ENCODE measurements at places on chromosomes 6 and 20.

DNA sequence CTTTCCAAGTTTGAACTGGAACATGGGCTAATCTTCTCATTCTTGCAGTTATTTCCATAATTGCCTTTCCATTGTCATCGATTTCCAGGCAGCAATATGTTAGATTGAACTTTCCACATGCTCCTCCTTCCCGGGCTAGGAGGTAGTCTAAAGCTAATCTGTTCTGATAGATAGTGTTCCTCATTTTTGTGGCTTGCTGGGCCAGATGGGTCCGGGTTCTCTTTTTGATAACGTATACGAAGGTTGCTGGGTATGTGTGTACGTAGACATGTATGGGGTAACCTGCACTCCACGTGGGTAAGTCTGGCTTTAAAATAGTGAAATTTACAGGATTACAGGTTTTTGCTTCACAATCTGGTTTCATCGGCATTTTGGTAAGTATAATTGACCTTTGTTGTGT lies 14.0 kb upstream of the GMPR start:
- DNase-seq, result no peak

DNA sequence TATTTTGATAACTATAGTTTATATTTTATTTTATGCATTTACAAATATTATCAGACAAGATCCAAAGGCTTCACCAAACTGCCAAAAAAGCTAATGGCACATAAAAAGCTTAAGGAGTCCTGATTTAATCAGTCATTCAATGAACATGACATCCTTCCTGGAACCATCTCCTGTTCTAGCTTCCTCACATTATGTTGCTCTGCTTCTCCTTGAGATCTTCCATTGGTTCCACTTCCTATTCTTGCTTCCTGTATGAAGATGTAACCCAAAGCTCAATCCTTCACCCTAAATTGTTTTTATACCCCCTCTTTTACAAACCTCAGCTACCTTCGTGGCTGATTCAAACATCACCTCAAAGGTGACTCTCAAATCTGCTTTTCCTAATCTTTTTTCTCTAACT lies 4.5 kb upstream of the BRD2 start:
- no peak for DNase-seq

GRCh38 chr20:40606660-40607059 lies 82.4 kb downstream of the MAFB start:
- no peak for DNase-seq

GRCh38 chr6:34512738-34513115 lies 43.4 kb downstream of the SPDEF start:
- DNase-seq, result no peak

DNA sequence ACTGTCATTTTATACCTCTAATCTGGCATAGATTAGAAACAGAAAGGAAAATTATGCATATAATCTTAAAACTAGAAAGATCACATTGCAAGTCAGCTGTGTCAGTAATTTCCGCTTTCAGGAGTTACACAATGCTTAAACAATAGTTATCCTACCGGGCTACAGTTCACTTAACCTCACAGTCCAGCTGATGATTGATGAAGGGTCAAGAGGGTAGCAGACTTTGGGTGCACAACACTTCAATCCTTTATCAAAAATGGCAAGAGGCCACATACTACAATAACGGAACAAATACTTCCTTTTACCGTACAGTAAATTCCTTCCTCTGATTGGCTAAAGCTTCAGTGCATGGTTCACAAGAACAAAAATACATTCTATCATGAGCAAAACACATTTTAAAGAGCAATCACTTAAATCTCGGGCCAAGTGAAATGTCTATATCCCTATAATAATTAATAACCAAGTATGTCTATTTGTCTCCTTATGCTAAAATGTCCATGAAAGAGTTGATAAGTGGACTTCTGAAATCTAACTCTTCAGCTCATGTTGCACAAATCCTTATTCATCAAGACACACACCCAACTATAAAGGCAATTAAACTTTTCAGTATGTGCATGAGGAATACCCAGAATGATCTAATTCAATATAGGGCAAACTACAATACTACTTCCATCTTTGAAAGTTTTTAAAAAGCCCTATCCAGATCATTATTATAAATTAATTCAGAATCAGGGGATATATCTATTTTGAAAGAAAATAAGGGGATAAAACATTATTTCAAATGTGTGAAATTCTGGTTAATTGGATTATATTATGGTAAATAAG lies 76.8 kb downstream of the HIVEP2 start:
- DNase-seq, result no peak

GRCh38 chr6:69696273-69696672 lies 100.5 kb downstream of the LMBRD1 start:
- no peak for DNase-seq

- no peak for DNase-seq
These were observed 144.5 kb upstream of the RALGAPA2 start for GRCh38 chr20:20856956-20857355.

- DNase-seq, result no peak
These were observed 164.3 kb downstream of the VEGFA start for GRCh38 chr6:43934183-43934802.

DNA sequence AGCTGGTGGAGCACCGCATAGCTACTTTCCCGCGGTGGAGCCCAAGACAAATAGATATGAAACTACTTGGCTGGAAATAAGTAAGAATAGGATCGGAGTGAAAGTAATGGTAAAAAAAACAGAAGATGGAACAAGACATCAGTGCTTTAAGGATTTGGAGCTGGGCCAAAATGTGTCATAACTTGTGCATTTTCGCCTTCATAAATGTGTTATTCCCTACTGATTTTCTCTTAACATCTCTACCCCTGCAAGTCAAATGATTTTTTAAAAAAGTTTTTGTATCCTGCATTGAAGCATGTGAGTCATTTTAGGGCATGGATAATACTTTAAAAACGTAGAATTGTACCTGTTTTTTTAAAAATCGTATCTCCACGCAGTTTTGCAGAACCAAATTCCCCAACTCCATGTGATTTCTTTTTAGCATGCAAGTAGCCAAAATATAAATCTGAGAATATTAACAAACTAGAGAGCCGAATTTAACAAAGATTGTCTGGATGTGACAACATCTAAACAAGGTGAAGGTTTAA lies 882 bp upstream of the FAM184A start:
- no peak for DNase-seq

DNA sequence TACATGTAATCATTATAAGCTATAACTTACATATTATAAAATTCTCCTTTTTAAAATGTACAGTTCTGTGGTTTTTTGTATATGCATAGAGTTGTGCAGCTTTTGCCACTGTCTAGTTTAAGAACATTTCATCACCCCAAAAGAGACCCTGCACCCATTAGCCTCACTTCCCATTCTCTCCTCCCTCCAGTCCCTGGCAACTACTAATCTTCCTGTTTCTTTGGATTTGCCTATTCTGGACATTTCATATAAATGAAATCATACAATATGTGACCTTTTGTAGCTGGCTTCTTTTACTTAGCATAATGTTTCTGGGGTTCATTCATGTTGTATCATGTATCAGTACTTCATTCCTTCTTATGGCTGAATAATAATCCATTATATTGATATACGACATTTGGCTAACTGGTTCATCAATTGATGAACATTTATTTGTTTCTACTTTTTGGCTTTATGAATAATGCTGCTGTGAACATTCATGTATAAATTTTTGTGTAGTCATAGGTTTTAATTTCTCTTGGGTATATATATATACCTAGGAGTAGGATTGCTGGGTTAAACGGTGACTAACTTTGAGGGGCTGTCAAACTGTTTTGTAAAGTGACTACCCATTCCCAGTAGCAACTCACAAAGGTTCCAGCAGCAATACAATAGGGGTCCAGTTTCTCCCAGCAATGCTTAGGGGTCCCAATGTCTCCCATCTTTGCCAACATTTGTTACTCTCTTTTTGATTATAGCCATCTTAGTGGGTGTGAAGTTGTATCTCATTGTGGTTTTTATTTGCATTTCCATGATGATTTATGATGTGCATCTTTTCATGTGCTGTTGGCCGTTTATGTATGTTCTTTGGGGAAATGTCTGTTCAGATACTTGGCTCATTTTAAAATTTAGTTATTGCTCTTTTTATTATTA lies 10.7 kb downstream of the PTPRA start:
- no peak for DNase-seq

GRCh38 chr6:156791320-156791850 lies 14.2 kb downstream of the ARID1B start:
- DNase-seq, result peak; percentile 32

DNA sequence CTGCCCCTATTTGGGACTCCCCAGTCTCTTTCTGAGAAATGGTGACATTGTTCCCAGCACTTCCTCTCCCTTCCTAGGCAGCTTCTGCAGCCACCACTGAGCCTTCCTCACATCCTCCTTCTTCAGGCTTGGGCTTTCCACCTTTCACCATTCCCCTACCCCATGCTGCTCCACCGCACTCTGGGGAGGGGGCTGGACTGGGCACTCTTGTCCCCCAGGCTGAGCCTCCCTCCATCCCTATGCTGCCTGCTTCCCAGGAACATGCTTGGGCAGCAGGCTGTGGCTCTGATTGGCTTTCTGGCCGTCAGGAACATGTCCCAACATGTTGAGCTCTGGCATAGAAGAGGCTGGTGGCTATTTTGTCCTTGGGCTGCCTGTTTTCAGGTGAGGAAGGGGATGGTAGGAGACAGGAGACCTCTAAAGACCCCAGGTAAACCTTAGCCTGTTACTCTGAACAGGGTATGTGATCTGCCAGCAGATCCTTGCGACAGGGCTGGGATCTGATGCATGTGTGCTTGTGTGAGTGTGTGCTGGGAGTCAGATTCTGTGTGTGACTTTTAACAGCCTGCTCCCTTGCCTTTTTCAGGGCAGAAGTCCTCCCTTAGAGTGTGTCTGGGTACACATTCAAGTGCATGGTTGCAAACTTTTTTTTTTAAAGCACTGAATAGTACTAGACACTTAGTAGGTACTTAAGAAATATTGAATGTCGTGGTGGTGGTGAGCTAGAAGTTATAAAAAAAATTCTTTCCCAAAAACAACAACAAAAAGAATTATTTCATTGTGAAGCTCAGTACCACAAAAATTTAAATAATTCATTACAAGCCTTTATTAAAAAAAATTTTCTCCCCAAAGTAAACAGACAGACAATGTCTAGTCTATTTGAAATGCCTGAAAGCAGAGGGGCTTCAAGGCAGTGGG lies 2.1 kb upstream of the CDKN1A start:
- no peak for DNase-seq

DNA sequence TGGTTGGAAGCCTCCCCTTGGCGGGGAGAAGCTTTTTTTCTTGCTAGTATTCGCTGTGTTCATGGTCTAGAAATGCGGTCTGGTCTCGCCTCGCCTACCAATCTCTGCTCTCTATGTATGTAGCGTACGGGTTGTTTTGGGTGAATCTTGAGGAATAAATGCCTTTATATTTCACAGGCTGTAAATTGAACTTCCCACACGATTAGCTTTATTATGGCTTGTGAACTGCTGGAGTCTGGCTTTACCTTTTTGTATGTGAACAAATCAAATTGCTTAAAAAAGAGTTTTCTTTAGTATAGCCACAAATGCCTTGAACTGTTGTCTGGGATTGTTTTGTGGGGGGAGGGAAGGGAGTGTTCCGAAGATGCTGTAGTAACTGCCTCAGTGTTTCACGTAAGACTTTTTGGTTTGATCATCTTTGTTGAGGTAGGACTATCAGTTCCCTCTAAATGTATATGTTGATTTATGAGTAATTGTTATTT lies 2.2 kb downstream of the INSM1 start:
- DNase-seq, result no peak

DNA sequence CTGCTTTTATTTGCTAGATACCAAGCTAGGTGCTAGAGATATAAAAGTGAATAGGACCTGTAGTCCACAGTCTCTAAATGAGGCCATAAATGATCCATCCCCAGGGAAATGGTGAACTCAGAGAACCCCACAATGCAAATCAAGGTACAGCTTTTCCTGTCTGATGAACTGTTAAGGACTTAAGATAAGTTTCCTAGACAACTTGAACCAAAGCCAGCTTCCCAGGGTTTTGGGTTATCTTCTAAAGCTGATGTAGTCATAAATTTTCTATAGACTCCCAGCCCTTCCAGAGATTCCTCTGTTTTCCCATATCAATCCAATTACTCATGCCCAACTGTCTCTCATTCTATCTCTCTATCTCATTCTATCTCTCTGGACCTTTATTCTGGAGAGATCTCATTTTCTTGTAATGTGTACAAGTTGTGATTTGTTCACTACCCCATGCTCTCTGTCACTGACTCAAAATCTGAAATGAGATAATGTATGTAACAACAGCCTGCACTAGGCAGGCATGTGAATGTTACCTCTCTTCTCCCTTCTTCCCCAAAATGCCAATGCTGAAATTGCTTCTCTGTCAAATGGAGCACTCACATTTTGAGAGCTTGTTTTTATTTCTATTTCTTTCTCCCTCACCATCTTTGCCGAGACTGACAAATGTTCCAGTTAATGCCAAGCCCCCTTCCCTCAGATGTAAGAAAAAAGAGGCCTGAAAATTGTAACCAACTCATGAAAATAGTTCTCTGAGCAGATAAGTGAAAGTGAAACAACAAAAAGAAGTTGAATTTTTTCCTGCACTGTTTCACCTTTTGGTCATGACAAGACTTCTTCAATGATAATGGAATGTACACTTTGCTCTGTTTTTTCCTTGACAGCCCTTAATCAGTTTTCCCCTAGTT lies 279.9 kb downstream of the SLC35F1 start:
- DNase-seq, result no peak

- DNase-seq, result no peak
These were observed 58.0 kb upstream of the SALL4 start for GRCh38 chr20:51860111-51860882.

- no peak for DNase-seq
These were observed 187.8 kb downstream of the SYNDIG1 start for GRCh38 chr20:24657196-24657595.

- DNase-seq, result no peak
These were observed 20.1 kb upstream of the FAXC start for GRCh38 chr6:99369533-99369932.

GRCh38 chr6:105428342-105428957 lies 25.6 kb upstream of the PREP start:
- DNase-seq, result no peak

GRCh38 chr20:1087311-1087905 lies 31.0 kb upstream of the PSMF1 start:
- DNase-seq, result peak; percentile 34

- DNase-seq, result peak; percentile 81
These were observed 40.0 kb upstream of the CLDN20 start for GRCh38 chr6:155223646-155224451.
